ENCODE measurements at places on chromosomes 3 and 15.

DNA sequence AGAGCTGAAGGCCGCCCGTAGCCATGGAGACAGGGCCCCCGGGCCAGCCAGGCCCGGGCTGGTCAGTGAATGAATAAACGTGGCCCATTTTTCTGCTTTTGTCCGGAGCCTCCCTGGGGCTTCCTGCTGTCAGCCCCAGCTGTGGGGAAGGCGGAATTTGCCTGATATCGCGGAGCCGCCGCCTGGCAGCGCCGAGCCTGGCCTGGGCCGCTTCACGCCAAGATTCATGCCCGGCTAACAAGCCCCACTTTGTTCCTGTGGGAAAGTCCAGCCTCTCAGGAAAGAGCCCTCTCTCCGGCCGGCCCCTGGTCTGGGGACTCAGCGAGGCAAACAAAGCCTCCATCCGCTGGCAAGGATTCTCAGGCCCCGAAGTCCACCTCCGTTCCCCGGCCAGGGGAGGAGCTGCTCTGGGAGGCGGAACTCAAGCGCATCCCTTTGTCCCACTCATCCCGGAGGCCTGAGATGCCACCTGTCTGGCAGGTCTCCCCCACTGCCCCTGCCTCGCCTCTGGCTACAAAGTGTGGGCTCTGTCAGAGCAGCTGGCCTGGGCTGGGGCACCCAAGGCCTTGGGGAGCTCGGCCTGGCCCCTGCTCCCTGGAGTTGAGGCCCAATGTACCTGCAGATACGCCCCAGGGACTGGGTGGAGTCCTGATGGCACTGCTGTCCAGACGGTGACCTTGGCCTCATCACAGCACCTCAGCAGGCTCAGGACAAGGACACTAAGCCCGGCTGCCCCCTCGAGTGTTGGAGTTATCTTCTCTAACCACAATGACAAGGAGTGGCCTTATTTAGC lies 51.6 kb upstream of the SLC6A11 start:
- DNase-seq, result no peak

DNA sequence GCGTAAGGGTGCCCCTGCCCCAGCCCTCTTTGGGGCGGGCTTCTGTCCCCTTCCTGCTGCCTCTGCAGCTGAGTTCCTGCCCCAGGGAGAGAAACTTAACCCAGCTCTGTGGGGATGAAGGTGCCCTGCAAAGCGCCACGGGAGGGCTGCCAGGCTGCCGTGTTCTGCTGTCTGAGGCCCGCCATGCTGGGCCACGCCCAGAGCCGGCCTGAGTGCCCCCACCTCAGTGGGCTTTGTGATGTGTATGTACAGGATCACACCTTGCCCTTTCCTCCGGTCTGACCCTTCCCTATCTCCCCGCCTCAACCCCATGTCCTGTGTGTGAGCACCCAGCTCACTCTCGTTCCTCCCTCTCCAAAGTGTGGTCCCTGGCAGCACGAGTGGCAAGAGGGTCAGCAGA lies 22.6 kb downstream of the C15orf39 start:
- no peak for DNase-seq

DNA sequence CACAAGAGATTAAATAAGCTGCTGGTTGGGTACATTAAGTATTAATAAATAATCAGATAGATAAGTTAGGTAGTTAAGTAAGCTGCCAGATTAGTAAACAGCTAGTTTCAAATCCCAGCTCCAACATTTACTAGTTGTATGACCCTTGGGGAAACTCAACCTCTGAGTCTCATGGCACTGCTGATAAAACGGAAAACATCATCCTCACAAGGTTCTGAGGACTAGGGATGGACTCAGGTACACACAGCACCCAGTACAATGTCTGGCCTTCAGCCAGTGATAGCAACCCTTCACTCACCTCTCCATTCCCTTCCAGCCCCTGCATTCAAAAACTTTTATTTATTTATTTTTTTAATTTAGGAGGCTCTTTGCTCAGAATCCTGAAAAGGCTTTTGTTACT lies 32.3 kb downstream of the B3GNT5 start:
- DNase-seq, result no peak

- DNase-seq, result no peak
Measured at GRCh38 chr3:112979244-112979832, 4.4 kb upstream of the CD200R1 start.

DNA sequence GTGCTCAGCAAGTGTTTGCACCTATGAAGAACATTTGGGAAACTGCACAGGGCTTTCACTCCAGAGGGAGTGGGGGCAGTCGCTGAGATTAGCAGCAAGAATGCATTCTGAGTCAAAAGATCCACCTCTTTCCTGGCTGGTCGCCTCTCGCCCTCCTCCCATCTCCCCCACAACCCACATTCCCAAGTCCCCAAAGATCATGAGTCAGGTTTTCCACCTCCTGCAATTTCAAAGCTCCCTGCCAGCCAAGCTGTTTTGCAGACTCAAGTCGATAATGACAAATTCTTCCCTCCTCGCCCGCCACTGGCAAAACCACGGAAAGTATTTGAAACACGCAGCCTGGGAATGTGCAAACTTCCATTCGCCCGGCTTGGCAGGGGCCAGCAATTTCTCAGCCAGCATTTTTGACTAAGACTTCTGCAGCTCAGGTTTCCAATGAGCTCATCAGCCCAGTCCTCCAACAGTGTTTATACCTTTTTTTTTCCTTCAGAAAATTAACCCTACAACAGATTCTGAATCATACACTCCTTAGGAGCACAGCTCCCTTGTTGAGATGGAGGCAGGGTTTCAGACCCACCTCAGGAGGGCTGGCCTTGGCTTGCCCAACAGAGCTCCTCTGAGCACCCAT lies 181.4 kb downstream of the SMAD6 start:
- DNase-seq, result no peak

- DNase-seq, result no peak
Measured at GRCh38 chr3:70748593-70748992, 436.2 kb upstream of the MDFIC2 start.

DNA sequence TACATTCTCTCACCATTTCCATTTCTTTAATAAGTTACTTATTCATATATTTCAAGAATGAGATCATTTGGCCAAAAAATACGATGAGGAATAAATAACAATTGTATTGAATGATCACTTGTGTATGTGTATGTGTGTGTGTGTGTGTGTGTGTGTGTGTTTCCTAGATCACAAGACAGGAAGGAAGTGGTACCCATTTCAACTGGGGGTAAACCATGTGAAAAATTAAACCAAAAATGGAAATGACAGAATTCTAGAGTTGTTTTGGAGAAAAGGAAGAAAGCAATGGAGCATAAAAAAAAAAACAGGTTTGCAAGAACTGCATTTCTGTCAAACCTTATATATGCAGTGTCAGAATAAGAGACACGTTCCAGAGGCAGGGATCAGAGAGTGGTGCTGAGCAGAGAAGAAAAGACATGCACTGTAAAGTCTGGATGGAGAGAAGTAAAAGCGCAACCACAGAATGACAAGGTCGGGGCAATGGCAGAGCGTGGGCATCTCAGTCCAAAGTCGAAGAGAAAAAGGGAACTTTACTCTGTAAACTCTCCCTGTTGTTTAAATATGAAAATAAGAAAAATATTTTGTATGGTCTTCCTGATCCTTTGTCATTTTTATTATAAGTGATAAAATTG lies 75.5 kb downstream of the PEX5L start:
- DNase-seq, result no peak

- DNase-seq, result no peak
Measured at GRCh38 chr15:75648156-75649000, 666 bp downstream of the SNX33 start.

DNA sequence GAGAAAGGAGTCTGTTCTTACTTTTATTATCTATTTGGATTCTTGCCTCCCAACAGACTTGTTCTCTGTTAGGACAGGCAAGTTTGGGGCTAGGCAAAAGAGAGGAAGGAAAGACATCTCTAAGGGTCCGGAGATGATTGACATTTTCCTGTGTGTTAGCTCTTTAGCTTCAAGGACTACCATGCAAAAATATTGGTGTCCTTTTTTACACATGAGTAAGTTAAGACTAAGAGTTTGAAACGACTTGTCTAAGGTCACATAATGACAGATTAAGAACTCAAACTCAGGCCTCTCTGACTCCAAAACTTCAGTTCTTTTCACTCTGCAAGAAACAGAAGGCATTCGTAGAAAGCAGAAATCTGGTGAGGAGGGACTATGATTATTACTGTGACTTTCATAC lies 5.9 kb downstream of the LMCD1 start:
- no peak for DNase-seq

GRCh38 chr15:73767806-73768501 lies 14.8 kb upstream of the INSYN1 start:
- no peak for DNase-seq

- DNase-seq, result no peak
Measured at GRCh38 chr3:42961633-42962032, 17.5 kb upstream of the GASK1A start.

DNA sequence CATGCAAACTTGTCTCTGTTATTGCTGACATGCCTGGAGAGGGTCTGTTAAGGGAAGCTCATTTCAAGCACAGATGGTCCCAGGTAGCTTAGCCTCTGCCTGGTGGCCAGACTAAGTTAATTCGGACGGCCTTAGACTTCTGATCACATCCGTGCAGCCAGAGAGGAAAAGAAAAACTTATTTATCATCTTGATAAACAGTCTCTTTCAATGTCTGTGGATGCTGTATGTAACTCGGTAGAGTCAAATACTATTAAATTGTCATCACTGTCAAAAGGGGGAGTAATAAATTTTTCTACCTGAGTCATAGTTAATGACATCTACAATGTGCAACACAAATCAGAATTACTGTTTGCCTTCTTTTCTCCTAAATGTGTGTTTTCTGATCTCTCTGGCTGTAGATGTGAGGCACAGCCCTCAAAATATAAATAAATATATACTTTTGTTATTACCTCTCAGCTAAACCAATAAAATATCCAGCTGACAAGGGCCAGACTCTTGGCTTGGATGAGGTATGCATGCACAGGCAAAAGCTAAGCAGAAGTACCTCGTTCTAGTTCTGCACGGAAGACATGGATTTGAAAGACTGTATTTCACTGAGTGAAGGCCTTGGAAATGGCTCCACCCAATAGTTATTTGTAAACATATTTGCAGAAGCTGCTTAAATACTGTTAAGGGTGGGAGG lies 530.0 kb downstream of the TAFA4 start:
- DNase-seq, result no peak

- no peak for DNase-seq
Measured at GRCh38 chr3:79467721-79468120, 300.1 kb downstream of the ROBO1 start.

DNA sequence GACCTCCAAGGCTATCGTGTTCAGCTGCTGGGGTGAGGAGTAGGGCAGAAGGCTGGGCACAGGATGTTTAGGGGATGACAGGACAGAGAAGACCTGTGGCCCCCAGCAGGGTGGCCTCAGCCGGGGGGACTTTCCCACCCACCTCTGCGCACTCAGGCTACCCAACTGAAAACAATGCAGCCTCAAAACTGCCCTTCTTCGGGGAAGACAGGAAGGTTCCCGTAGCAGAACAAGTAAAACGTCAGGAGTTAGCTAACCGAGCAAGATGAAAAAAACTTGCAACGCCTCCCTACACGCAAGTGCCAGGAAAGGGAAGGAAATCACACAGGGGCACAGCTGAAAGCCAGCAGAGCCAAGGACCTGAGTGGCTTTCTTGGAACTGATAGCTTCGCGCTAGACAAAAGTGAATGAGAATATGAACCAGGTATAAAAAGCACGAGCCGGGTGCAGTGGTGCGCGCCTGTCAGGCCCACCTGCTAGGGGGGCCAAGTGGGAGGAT lies 38.4 kb upstream of the FURIN start:
- DNase-seq, result peak; percentile 50

- no peak for DNase-seq
Measured at GRCh38 chr3:185629554-185630181, 43.6 kb downstream of the SENP2 start.

- DNase-seq, result no peak
Measured at GRCh38 chr3:190077395-190078045, 43.2 kb downstream of the P3H2 start.

- no peak for DNase-seq
Measured at GRCh38 chr3:152550284-152550683, 281.6 kb downstream of the MBNL1 start.

DNA sequence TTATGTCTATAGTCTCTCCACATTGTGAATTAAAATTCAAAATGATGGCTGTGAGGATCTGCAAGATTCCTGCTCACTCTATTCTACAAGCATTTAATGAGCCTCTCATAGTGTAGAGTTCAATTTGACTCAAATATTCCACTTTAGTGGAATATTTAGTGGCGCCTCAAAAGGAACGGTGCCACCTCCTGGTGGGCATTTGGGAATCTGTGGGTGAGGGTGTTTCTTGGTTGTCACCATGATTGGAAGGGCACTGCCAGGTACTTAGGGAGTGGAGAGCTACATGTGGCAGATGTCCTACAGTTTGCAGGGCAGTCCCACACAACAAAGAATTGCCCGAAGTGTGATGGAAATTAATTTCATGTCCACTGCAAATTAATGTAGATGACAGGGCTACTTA lies 21.5 kb upstream of the KCNMB3 start:
- no peak for DNase-seq

DNA sequence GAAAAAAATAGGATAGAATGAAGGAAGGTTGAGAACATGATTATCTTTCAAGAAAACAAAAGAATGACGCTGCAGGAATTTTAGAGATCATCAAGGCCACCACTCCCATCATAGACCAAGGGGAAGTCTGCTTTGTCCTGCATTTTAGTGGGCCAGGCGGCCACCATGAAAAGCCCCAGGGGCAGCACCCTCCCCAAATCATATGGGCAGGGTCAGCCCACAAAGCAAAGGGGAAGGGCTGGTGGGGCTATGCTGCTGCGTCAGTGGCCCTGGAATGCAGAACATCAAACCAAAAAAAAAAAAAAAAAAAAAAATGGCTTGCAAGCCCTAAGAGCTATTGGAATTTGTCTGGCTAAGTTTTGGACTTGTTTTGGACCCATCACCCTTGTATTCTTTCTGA lies 620.8 kb downstream of the ROBO2 start:
- DNase-seq, result no peak

GRCh38 chr3:107752202-107752990 lies 229.6 kb downstream of the BBX start:
- no peak for DNase-seq

DNA sequence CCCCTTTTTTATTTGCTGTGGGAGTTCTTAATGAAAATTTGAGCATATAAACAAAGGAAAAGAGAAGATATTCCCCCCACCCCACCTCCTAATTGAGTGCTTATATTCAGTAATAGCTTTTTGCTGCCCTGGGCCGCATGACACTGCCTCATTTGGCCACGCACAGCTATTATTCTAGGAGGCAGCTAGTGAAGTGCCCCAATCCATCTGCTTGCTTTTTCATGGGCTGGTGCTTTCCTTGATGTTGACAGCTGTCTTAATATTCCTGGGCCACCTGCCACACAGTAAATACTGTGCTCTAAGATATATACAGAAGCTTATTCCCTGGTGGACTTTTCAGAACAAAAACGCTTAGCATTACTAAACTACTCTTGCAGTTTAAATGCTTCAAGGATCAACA lies 3.8 kb upstream of the CRYBG3 start:
- DNase-seq, result no peak

- no peak for DNase-seq
Measured at GRCh38 chr15:69305204-69305931, 6.7 kb downstream of the PAQR5 start.

GRCh38 chr3:88626456-88627120 lies 476.8 kb downstream of the C3orf38 start:
- DNase-seq, result no peak

GRCh38 chr15:66417736-66418135 lies 31.0 kb downstream of the MAP2K1 start:
- DNase-seq, result no peak

All from KG1 (cell line).